ENCODE measurements at places on chromosomes 1 and 21.
A peak's percentile ranks its signal among the peaks of the same experiment; 100 is the strongest.

GRCh38 chr1:208531003-208531750, 287.0 kb upstream of the PLXNA2 start:
- no peak for DNase-seq

DNA sequence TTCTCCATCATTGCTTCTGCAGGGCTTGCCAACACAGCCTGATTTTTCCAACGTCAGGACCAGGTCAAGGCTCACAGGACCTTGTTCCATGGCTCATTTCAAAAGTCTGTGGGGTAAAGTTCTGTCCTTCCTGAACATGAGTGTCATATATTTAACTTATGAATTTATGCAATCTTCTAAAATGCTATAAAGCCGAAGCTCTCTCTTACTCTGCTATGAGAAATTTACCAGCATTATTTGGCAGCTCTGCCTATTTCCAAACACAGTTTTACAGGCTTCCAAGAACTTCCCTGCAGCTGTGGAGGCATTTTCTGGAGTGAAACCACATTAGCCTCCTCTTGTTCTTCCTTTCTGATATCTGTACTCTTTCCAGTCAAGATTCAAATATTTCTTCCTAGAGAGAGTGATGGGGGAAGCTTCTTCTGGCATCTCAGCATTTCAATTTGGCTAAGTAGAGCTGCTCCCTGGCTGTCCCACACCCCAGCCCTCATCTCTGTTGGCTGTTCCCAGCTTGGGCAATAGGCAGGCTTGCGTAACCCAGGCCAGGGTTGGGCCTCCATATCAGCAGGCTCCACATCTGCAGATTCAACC, 15.6 kb upstream of the HMGCS2 start:
- peak; percentile 8 for DNase-seq

GRCh38 chr1:211017075-211017718, 116.8 kb downstream of the KCNH1 start:
- no peak for DNase-seq

GRCh38 chr1:197413564-197413963, 145.5 kb downstream of the CRB1 start:
- no peak for DNase-seq

- no peak for DNase-seq
Observed at GRCh38 chr1:32363713-32364112, 1.4 kb downstream of the TSSK3 start.

DNA sequence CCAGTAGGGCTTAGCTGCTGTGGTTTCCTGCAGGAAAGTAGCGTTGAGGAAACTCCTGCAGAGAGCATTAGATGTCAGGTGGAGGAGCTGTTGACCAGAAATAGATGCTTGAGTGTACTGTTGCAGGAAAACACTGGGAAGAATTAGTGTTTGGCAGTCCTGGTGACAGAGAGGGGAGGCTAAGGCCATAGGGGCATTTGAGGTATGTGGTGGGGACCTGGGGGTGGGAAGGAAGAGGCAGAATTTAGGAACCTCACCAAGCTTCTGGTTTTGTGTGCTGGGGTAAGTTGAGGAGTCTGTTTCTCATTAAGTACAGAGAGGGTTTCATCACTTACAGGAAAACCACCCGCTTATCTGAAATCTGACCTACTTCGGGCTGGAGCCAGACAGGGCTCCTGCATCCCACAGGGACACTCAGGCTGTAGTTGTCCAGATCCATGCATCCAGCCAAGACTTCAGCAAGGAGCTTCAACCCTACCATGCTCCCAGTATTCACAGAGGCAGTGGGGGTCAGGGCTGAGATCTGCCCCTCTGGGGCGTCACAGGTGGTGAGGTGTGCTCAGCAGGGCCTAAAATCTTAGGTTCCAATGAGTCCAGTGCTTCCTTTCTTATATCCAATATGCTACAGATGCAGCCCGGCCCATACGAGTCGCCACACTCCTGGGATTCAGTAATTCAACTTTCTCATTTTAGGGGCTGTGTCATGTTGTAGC, 15.1 kb downstream of the SH2D2A start:
- no peak for DNase-seq

DNA sequence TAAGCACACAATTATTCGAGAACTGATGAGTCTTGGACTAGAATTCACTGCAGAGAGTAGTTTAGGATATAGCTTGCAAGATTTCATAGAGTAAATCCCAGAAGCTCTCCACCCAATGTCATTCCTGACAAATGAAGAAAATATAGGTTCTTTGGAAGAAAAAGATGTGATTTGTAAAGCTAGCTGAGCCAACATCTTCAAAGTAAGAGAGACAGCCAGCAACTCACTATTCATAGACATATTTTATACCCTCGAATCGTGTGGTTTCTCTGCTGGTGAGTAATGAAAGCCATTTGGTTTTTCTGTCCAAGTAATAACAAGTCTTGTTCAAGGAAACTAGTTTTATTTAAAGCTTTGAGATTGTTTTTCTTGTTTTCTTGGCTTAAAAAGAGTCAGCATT, 165.7 kb upstream of the SYT6 start:
- no peak for DNase-seq

DNA sequence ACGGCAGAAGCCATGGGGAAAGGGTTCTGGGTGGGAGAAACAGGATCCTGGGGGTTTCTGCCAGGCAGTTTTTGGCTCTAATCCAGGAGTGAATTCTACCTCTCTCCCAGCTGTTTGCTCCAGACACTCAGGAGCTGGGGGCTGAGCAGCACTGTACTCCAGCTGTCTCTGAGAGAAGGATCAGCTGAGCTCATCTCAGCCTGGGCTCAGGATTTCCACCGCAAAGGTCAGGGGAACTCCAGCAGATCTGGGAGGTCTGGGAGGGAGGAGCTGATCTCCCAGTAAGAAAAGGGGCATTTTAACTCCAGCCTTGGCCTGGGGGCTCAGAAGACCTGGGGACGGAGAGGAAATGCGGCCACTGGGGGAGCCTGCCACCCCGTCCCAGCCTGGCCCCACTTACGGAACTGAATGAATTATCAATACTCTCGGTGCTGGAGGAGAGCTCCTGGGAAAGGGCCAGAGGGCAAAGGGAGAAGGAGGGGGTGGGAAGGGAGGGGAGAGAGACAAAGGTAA, 17.3 kb downstream of the PI4KB start:
- DNase-seq, result no peak

GRCh38 chr1:243525085-243525487, 269.2 kb downstream of the SDCCAG8 start:
- DNase-seq, result no peak

DNA sequence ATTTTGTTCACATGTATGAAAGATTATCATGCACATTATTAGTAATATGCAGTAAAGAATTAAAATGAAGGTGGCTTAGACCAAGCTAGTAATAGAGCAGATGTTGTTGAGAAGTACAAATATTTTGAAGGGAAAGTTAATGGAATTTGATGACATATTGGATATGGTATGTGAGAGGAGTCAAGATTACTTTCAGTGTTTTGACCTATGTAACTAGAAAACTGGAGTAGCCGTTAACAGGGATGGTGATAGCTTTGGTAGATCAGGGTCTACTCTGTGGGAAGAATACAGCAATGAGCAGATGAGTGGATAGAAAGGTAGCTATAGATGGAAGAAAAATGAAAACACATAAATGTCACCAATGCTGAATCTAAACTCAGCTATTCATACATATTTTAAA, 163.2 kb upstream of the LRRC7 start:
- no peak for DNase-seq

- no peak for DNase-seq
Observed at GRCh38 chr1:58717979-58718378, 18.1 kb upstream of the MYSM1 start.

- DNase-seq, result no peak
Observed at GRCh38 chr1:198183605-198184004, 26.8 kb downstream of the NEK7 start.

DNA sequence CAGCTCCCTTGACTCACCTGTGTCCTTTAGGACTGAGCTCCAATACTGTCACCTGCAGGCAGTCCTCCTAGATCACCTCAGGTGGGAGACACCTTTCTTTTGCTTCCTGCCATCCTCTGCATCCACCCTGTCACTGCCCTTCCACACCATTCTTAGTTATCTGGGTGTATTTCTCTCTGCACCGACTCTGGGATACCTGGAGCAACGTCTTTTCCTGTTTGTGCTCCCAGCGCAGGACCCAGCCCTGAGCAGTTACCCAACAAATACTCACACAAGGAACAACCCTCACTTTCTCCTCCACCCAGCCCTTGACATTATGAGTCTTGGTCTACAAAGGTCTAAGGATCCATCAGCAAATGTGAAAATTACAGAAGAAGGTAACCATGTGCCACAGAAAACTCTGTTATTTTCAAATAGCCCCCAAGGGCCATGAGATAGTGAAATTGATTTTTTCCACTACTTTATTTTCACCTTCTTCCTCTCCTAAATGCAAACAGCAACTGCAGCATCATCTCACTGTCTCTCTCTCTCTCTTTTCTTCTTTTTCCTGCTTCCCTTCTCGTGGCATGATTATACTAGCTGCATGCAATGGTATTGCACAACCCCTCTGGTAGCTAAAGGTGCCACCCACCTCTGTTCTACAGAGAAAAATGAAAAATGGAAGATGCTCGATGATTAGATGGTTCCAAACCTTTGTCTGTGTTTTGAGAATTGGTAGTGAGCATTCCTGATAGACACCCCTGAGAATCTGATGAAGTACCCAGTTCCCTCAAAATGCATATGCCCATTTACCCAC, 89.0 kb downstream of the MIS18A start:
- DNase-seq, result no peak

GRCh38 chr1:8406960-8407359, 89.0 kb downstream of the SLC45A1 start:
- no peak for DNase-seq

GRCh38 chr1:241596633-241597032, 43.5 kb downstream of the CHML start:
- no peak for DNase-seq

DNA sequence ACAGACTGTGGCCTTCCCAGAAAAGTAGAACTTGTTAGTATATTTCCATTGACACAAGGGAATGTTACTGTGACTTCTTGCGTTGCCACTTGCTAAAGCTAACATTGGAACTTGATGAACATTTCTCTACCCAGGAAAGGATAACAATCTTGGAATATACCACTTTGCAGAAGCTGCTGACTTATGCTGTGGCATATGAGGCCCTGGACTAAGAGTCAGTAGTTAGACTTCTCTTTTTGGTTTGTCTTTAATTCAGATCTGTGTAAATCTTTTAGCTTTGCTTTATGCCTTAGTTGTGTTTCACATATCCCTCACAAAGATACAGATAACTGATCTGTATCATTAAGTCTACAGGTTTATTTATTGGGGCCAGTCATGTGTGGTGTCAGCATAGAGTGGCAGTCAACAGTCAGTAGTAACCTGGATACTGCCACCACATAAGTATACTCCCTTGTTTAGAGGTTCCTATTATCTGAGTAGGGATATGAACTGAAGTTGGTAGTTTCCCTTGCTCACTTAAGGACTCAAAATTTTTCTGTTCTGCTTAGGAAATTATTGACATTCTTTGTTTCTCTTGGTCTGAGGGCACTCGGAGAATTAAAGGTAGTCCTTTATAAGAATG, 14.7 kb downstream of the RNF2 start:
- no peak for DNase-seq

- DNase-seq, result no peak
Observed at GRCh38 chr1:7116001-7116400, 330.7 kb downstream of the CAMTA1 start.

- DNase-seq, result no peak
Observed at GRCh38 chr1:23449958-23450357, 25.4 kb upstream of the TCEA3 start.

GRCh38 chr1:23777979-23778814, at the start of gene PITHD1:
PITHD1 (plus strand) TSS chr1:23778418; CDS start chr1:23778516, 98 bp downstream.
- DNase-seq, result peak; percentile 83

DNA sequence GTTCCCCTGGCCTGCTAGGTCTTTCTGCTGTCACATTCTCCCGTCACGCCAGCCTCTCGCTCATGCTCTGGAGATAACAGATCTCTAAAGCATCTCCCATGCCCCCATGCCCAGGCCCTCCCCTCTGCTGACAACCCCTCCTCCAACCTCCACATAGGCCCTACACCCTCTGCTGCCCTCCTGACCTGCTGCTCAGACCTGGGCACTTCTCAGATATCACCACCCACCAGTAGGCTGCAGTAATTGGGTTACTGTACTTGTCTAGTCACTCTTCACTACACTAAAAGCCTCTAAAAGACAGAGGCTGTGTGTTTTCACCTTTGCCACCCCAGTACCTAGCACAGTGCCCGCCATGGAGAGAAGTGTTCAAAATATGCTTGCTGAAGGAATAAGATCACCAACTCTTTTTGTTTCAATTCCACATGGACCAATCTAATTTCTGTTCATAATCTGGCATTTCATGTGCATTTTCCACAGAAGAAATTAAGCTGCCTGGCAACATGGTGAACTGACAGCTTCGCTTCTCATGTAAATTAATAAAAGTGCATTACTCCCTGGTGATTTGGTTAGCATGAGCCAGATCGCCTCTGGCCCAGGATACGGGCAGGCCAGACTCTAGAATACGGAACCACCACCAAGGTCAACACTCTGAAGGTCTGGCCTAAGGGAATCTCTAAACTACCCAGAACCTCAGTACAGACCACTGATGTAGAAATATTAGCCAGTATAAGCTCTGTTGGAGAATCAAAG, 20.7 kb downstream of the LBR start:
- DNase-seq, result no peak

DNA sequence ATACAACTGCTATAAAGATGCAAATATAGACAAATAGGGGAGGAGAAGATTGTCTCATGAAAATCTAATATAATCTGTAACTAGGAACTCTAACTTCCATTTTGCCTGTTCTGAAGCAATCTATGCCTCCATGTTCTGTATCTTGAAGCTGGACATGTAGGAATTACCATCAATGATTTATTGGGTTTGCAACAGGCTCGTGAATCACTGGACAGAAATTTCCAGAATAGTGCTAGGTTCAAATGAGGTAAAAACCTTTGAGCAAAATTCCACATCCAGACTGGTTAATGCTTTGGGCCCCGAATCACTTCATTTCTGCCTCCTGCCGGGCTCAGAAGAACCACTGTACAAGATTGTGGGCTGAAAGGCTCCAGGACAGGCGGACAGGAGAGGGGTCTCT, 110.7 kb upstream of the CTTNBP2NL start:
- no peak for DNase-seq

DNA sequence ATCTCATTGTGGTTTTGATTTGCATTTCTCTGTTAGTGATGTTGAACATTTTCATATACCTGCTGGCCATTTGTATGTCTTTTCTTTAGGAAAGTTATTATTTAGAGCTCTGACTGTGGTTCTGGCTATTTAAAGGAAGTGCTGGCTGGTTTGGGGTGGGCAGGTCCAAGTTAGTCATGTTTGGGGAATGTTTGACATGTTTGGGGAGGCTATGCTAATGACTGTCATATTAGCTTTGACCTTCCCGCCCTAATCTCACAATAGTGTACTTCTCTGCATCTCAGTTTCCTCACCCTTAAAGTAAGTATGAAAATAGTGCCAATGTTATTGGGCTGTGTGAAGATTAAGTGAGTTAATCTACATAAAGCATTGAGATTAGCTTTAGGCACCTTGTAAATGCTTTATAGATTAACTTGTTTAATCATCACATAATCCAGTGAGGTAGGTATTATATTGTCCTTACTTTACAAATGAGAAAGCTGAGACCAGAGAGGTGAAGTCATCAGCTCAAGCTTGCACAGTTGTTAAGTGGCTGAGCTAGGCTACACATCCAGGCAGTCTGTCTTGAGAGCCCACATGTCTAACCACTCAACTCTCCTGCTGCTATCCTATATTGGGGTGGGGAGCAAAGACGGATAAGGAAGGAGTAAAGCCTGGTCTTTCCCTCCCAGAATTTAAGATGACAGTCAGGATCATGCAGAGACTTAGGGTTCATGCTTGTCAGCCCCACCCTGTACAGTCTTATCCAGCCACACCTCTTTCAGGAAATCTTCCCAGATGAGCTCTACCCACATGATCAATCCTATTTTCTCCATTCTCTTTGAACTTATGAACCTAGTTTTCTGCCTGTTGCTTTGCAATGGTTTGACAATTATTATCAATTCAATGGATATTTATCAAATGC, 22.8 kb upstream of the CRNN start:
- DNase-seq, result no peak

- no peak for DNase-seq
Observed at GRCh38 chr1:228953207-228953606, 217.9 kb downstream of the RHOU start.
